Panc1 (cell line): ENCODE measurements at places on chromosomes 3 and 15.

DNA sequence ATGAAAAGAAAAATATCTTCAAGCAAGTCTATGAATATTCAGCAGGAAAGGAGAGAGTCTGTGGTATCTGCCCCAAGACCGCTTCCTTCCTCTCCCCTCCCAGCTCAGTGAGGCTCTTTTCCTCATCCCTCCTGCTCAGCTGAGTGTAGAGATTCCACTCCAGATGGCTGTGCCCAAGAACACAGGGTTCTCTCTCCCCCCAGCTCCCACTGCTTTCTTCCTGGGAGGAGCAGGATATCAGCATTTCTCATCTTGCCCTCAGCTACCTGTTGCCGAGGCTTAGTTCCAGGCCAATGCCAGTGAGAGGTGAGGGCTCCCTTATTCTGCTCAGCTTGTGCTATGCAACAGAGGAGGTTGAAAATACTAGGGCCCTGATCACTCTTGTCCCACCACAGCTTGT lies 211.9 kb downstream of the SV2B start:
- no peak for DNase-seq

DNA sequence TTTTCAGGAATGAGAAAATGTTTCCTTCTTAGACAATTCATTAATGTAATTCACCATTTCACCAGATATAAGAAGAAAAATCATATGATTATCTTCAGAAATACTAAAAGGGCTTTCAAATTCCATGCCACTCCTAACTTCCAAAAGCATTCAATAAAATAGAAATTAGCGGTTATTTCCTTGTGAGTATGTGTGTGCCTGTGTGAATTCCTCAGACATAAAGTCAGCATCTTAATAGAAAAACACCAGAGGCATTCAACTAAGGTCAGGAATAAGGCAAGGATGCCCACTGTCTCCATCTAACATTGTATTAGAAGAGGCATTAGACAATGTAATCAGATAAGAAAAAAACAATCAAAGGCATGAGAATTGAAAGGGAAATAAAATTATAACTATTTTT lies 88.4 kb downstream of the PLCH1 start:
- no peak for DNase-seq

GRCh38 chr3:12230406-12230805 lies 58.5 kb upstream of the PPARG start:
- DNase-seq, result no peak

DNA sequence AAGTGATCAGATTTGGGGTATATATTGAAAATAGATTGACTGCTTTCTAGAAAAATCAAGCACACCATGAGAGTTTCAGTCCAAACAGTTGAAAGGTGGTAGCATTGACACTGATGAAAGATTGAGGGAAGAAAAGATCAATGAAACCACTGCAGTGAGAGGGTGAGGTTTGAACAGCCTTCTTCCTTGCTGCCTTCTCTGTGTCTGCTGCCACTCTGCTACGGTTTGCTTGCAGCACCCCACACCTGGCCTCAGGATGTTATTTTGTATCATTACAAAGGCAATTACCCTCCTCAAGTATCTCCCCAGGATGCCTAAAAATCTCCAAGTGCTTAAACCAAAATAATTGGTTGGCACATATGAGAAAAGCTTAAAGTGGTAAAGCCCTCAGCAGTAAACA lies 683.6 kb upstream of the ARPP21 start:
- DNase-seq, result no peak
